ENCODE measurements at places on chromosomes 2 and 18.

DNA sequence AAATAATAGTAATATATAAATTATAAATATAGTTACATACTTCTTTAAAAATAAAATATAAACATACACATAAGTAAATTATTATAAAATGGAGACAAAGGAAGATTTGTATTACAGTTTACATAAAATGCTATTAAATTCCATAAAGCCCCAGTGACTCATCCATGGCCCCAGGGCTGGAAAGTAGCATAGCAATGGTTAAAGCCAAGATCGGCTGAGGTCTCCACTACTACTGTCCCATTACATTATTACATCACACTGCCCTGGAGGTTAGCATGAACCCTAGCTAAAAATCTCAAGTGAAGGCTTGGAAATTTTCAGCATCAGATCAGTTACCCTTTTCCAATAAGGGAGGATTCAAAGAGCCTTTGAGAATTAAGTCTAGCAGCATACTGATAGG is 936.2 kb downstream of the DSC3 start:
- DNase-seq, result no peak

DNA sequence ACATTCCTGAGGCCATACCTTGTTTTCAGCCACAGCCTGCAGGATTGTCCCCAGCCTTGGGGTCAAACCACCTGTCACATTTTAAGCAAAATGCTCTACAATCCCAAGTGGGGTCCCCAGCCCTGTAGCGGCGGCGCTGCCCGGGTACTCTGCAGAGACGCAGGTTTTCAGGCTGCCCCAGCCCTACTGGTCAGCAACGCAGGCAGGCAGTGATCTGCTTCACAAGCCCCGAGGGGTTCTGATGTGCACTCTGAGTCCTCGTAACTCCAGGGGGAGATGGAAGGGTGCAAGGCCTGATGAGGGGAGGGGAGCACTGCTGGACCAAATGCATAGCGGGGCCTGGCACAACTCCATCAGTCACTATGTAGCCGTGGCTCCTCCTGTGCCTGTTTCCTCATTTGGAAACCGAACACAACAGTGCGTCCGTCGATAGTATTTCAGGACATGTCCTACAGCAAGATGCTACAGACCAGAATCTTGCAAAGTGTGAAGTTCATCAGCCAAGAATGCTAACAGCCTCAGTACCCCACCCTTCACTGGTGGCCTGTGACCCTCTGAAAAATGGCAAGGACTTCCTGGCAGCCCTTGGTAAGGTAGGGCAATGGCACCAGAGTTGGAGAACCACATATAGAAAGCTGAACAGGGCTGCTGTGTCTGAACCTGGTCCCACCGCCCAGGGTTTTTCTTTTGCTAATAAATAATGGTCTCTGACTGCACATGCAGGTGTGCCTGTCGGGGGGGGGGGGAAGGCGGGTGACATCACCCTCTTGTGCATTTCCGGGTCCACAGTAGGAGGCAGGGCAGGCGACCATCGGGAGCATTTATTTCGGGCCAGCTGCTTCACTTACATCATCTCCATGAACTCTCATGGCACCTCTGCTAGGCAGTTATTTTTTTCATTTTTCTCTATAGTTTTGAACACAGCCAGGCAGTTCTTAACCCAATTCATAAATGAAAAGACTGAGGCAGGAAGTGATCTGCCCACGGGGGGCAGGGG is 50.6 kb upstream of the TFCP2L1 start:
- peak; percentile 77 for DNase-seq

DNA sequence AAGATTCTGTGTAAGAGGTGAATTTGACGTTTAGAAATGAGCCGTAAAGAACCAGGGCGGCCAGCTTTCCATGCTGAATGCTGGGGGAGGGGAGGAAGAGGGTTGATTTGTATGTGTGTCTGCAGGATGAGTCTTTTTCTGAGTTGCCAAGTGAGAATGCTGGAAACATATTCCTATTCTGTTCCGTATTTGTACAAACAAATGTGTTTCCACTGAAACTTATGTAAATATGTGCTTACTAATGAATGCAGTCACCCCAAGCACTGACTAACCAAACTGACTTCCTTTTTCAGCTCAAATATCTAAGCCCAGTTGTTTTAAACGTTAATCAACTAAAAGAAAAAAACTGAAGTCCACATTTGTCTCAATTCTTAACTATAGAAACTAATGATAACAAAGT is 74.9 kb upstream of the APCDD1 start:
- no peak for DNase-seq

GRCh38 chr2:21306235-21306634 is 182.5 kb downstream of the TDRD15 start:
- no peak for DNase-seq

- DNase-seq, result no peak
Measured at GRCh38 chr18:50313031-50313607, 25.6 kb upstream of the CXXC1 start.

GRCh38 chr2:197233473-197233872 is 77.1 kb downstream of the ANKRD44 start:
- DNase-seq, result no peak

Data from NCI-H2081 (cell line).